ENCODE measurements at places on chromosomes 4 and X. TPM values are rescaled to one million over a fixed set of nuclear protein-coding genes. Genes with fewer than 3 reads are reported as not detected.

NAA11 gene
- not detected for polyA plus RNA-seq

SORCS2 gene
- 4.8 TPM for polyA plus RNA-seq

CTAG1A gene
- polyA plus RNA-seq, result not detected

TMPRSS11F gene
- polyA plus RNA-seq, result not detected

TBC1D8B gene
- 10.8 TPM for polyA plus RNA-seq

IL2RG gene
- polyA plus RNA-seq, result 3.4 TPM
